ENCODE measurements at places on chromosomes 12 and 14.
A peak's percentile ranks its signal among the peaks of the same experiment; 100 is the strongest.

- DNase-seq: no peak
Measured at GRCh38 chr14:76872796-76873432, 46.7 kb downstream of the LRRC74A start.

GRCh38 chr12:33116284-33116683 is 219.7 kb upstream of the PKP2 start:
- no peak for DNase-seq

GRCh38 chr14:93089521-93090269 is 26.0 kb downstream of the ITPK1 start:
- DNase-seq: no peak

DNA sequence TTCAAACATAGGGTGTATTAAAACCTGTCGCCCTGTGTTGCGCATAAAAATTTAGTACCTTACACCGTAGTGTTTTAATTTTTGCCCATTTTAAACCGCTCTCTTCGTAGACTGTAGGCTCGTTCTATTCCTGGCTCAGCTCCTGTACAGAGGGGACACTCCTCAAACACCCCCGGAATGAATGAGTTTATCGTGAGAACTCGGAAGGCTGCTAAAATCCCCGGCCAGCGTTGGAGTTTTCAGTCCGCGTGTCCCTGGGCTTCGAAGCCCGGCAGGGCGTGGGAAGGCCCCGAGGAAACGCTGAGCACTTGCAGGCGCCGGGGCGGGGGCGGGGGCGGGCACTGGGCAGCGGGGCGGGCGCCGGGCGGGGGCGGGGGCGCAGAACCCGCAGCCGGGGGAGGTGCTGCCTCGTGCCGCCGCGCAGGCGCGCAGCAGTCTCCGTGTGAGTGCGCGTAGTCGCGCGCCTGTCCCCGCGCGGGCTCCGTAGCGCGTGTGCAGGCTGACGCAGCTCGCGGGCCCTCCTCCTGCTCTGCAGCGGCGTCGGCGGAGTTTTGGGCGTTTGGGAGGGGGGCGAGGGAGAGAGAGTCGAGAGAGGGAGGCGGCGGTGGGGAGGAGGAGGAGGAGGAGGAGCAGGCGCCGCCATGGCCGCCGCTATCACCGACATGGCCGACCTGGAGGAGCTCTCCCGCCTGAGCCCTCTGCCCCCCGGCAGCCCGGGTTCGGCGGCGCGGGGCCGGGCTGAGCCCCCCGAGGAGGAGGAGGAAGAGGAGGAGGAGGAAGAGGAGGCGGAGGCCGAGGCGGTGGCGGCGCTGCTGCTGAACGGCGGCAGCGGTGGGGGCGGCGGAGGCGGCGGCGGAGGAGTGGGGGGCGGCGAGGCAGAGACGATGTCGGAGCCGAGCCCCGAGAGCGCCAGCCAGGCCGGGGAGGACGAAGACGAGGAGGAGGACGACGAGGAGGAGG is at the start of gene AEBP2:
TSS of gene AEBP2 (plus strand) at position 434 of the 960 bp plus-strand sequence. CDS start at position 642, 208 bp downstream.
- peak; percentile 82 for DNase-seq

DNA sequence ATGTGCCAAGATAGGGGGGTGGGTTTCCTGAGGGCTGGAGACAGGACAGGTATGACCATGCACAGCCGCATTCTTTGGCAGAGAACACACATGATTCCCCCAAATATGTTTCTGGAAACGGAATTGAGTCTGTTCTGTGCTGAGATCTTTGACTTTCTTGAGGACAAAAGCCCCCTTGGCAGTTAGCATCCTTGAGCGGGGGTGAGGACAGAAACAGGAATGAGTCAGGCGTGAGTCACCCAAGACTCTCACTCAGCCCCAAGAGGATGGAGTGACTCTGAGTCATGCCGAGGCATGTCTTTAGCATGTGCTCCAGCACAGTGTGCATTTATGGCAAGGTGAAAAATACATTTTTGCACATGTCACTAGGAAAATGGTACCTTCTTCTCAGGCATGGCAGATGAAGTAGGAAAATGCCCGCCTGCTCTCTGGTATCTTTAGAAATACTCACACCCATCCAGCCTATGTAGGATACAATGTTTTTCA is 52.1 kb downstream of the DAD1 start:
- no peak for DNase-seq

DNA sequence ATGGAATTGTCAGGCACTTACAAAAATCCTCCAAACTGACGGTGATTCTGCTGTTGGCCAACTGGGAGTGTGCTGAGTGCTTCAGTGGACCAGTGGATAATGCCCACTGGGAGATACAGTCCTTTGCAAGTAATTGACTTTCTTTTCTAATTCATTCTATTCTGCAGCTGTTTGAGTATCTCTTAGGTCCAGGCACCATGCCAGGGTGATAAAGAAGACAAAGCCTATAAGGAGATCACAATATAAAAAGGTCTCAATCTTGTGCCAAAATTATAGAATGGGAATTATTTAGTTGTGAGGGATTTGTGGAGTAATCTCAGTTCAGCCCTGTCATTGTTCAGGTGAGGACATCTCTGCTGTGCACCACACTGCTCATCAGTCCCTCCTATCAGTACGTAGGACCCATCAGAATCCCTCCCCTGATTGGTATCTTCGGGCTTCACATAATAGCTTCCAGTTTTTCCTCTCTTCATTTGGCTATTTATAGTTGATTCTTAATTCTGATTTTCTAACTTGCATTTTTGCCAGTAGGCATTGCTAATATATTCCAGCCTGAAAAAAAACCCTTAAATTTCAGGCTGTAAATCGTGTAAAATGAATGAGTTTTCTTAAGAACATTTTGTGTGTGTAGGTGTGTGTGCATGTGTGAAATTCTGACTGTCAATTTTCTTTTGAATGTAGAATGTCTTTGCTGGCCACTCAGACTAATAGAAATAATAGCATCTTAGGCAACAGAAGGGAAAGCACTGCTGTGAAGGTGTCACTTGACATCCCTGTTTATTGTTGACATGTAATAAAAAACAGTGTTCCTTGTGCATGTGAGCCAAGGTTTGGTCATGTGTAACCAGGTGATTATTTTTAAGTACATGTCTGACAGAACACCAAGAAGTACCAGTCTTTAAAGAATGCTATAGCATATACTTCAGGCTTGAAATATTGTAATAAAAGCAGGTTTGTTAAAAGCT is 457.6 kb upstream of the RGS6 start:
- DNase-seq: peak; percentile 32

DNA sequence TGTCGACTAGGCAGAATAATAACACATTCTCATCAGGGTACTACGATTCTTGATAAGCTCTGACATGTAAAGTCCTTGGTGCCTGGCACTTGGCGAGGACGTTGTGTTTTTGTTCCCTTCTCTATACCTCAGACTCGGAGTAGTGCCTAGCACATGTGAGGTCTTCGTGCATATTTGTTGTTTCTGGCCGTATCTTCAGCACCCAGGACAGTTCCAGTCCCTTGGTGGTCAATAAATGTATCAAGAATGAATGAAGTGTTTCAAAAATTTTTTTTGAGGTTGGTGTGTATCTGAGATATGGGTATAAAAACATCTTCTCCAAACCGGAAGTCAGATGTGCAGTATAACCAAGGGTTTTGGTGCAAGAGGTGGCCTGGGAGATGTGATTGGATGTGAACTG is 198.2 kb downstream of the AACS start:
- DNase-seq: no peak

DNA sequence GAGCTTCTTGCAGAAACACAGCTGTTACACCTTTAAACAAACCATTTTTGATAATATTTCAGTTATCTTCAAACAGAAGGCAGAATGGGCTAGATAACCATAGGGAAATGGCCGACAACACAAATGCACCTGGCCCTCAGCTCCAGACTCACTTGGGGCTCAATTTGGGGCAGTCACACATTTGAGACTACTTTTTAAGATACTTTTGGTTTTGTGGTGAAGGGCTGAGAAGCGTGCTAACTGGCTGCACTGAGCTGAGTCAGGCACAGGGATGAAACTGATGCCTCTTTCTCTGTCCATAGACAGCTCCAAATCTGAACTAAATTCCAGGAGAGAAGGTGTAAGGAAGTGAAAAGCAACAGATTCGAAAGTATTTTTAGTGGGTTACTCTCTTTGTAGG is 18.5 kb upstream of the GRIP1 start:
- DNase-seq: no peak

All from DMS153 (cell line).